IPS DF 19.7 (cell line): ENCODE measurements at places on chromosomes 16 and 17.
A peak's percentile ranks its signal among the peaks of the same experiment; 100 is the strongest.

GRCh38 chr16:56841233-56841632 is 23.8 kb upstream of the SLC12A3 start:
- DNase-seq: no peak

GRCh38 chr17:42138749-42139492 is 15.9 kb downstream of the RAB5C start:
- DNase-seq: no peak

- no peak for DNase-seq
Measured at GRCh38 chr17:5562661-5563360, 21.5 kb downstream of the NLRP1 start.

- no peak for DNase-seq
Measured at GRCh38 chr17:17402558-17402957, 74.2 kb upstream of the MED9 start.

DNA sequence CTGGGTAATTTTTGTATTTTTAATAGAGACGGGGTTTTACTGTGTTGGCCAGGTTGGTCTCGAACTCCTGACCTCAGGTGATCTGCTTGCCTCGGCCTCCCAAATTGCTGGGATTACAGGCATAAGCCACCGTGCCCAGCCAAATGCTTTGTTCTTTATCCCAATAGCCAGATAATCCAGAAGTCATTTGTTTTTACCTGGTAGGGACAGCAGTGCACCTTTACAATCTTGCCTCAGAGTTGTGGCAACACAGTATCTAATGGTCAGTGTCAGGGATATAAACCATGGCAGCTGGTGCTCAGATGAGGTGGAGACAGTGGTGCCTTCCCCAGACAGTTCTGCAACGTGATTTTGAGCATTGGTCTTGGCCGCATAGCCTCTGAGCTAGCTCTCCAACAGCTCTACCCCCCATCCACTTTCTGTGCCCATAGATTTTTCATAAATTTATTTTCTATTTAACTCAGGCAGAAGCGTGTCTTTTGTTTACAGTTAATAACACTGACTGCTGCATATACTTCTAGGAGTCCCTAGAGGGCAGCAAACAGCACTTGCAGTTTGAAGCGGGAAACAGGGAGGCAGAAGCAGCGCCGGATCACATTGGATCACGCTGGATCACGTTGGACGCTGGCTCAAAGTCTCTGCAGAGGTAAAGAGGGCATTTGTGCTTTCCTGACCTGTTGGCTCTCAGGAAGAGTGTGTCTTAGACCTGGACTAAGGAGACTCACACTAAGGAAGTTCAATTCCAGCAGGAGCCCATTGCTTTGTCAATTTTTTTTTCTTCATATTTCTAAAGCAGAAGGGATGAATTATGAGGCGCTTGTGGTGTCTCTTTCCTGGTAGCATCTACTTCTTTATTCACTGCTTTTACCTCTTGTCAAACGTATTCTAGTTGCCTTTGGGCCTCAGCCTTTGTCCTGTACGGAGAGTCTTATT is 5.1 kb upstream of the GGT6 start:
- DNase-seq: peak; percentile 83

- DNase-seq: no peak
Measured at GRCh38 chr17:37488009-37488604, 1.6 kb upstream of the DUSP14 start.

DNA sequence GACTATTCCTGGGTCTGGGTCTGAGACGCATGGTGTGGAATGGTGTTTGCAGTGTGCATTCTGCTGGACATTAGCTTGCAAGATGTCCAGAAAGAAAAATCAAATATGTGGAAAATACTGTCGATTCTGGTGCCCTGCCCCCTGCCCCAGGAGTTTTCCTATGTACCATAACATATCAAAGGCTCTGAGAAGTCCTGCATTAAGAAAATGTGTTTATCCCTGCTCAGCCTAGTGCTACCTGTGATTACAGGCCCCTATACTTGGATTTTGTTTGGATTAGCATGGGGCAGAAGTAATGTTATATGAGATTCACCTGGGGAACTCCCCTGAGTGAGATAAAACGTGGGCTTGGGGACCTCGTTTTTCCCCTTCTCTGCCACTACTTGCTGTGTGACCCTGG is 325.0 kb downstream of the CBLN1 start:
- DNase-seq: no peak

DNA sequence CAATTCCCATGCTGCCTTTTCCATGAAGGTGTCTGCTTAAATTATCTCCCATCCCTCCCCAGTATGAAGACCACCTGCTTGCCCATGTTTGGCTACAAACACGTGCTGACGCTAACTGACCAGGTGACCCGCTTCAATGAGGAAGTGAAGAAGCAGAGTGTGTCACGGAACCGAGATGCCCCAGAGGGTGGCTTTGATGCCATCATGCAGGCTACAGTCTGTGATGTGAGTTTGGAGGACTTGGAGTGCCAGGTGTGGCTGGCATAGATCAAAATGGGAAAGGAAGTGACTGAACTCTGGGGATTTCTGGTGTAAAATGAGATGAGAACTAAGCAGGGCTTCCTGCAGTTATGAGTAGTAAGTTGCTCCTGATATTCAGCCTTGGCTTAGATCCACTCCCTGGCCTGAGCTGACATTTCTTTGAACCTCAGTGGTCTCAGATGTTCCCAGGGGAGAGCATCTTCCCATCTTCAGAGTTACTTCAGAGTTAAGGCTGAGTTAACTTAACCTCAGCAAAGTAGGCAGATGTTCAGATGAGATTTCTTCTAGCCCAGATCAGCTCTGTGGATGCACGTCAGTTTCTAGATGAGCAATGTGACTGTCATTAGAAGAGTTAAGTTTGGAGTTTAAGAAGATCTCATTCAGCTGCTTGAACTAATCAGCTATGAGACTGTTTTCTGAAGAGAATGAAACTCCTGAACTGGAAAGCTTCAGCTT is 32.7 kb downstream of the ITGB3 start:
- no peak for DNase-seq

- no peak for DNase-seq
Measured at GRCh38 chr17:73932216-73932749, 271.2 kb upstream of the RPL38 start.
